ENCODE measurements at places on chromosomes 13 and 19.
A peak's percentile ranks its signal among the peaks of the same experiment; 100 is the strongest.

DNA sequence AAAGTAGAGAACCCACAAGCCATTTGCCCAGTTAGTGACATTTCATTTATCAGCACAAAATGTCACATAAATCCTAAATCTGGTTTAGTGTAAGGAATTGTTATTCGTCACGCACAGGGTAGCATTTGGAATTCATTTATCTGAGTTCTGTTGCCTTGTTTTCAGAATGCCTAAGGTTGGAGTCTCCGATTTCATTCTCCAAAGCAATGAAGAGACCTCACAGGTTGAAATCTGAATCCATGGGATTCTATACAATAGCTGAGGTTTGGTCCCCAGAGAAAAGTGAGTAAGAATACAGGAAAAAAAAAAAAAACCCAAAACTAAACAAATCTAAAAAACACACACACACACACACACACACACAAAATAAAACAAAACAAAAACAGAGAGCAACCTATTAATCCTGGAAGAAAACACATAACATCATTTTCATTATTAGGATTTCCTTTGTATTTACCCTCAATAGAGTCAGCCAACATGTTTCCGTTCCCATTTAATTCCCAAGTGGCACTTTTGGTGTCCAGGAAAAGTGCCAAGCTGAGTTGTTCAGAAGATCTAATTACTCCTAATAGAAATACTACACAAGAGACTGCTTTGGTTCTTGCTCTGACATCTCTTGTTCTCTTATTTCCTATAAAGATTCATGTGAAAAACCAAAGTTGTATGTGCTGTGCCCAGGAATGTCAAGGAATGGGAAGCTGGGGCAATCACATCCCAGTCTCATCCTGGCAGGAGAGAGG, 36.2 kb upstream of the LRCH1 start:
- no peak for DNase-seq

DNA sequence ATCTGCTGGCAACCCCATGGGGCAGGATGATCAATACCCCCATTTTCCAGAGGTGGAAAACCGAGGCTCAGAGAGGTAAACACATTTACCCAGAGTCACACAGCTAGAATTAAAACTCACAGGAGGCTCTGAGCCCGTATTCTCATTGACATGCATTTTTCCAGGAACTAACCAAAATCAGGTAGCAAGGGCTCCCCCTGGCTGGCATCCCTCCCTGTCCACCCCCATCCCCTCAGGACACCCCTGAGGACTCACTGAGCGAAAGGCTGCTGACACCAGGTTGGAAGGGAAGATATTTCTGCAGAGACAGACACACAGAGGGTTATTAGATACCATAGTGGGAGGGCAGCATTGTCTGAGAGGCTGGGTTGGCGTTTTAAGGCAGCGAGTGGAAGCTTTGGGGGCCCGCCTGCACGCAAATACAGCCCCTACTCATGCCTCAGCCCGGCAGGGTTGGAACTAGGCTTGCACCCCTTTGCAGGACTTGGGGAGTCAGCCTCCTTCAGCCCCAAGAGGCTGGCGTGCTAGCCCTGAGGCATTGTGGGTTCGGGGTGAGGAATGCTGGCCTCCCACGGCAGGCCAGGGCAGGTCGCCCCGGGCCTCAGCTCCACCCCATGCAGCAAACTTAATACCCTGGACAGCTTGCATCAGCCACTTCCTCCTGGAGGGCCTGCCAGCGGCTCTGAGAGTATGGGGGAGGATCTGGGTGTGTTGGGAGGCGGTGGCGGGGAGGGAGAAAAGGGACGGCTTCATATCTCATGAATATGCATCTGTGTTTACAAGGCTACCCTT, 3.9 kb downstream of the SLC1A5 start:
- DNase-seq = peak; percentile 86

GRCh38 chr19:50667759-50668231, 18.6 kb downstream of the C19orf81 start:
- no peak for DNase-seq

DNA sequence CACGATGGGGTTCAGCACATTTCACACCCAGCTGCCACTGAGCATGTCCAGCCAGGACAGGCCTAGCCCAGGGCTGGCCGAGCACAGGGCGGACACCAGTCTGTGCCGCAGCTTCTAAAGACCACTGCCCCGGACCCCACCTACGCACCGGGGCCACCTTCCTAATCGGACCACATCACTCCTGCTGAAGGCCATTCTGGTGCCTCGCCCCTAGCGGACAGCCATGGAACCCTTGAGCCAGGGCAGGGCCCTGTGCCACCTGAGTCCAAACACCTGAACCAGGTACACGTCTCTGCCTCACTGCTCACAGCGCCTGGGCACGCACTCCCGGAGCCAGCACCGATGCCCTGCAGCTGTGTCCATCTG, 8.4 kb upstream of the C13orf46 start:
- no peak for DNase-seq

DNA sequence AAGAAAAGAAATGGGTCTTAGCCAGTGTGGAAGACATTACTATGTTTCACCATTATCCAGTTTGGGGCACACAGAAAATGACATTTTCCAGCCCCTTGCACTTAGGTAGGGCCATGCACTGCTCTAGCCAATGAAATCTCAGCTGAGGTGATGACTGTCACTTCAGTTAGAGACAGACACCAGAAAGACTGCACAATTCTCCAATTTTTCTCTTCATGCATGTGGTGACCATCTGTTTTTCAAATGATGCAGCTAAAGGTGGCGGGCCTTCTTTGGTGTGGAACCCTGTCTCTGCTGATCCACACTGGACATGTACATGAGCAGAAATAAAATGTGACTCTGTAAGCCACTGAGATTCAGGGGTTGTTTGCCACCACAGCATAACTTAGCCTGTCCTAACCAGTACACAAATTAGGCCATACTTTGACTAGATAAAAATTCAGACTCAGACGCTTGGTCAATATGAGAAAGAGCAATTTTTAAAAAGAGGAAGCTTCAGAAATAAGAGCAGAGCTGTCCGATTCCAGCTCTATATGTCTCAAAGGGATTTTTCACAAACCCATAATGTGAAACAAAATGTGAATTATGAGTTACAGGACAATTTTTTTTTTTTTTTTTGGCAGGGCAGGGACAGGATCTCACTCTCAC, 6.7 kb downstream of the ZNF565 start:
- peak; percentile 55 for DNase-seq

DNA sequence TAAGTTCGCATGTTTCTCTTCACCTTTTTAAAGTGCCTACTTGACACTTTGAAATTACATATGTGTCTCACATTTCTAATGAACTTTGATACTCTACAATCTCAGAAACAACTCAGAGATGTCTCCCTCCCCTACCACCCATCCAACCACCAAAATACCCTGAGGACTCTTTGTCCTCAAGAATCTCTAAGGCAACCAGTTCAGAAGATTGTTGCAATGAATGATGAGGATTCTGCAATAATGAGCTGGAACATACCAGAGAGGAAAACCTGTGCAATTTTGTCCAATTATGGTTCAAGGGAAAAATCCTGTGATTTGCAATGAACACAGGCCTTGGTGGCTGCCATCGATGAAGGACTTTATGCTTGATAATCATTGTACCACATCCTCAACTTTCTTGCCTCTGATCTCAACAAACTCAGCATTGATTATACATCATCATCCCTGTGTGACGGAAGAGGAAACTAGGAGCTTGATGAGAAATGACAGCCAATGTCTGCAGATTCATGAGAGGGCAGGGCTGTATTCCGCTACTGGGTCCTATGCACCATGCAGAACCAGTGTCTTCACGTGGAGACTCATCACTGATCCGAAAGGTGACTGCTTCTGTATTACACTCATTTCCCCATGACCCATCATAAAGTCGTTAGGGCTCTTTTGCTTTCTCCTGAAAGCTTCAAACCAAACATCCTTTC, 1.1 kb downstream of the FPR1 start:
- no peak for DNase-seq

- DNase-seq = no peak
Measured at GRCh38 chr19:343941-344624, 513 bp downstream of the MIER2 start.

- no peak for DNase-seq
Measured at GRCh38 chr13:110590577-110590976, 24.8 kb upstream of the NAXD start.

DNA sequence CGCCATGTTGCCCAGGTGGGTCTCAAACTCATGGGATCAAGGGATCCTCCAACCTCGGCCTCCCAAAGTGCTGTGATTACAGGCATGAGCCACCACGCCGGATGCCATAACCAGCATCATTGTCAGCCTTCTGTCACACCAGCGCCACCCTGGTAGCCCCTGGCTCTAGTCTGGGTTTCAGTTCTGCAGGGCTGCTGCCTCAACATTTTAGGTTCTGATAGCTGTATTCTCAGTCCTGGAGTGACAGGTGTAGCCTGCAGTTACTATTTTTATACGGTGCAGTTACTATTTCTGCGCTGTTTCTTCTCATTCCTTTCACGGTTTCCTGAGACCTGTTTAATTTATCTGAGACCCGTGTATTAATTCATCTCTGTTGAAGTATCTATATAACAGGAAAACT, 57.1 kb downstream of the TRPM4 start:
- peak; percentile 59 for DNase-seq

- no peak for DNase-seq
Measured at GRCh38 chr13:94640721-94641120, 39.1 kb downstream of the GPR180 start.

DNA sequence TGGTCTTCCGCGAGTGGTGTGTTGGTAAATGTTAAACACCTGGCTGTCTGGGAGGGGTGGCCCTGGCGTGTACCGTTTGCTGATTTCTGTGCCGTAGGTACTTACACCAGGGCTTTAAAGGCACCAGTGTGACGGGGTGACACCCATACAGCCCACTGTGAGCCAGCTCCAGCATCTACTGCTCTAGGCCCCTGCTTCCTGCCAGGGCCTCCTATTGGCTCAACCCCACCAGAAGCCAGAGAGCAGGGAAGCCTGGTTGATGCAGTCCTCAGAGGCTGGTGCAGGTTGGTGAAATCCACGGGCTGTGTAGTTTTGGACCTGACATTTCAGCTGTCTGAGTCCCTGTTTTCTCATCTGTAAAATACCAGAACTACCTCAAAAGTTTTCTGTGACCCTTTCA, 30.4 kb downstream of the ARHGEF7 start:
- DNase-seq = no peak

GRCh38 chr19:19366434-19367396, 38.8 kb upstream of the GATAD2A start:
- peak; percentile 75 for DNase-seq

GRCh38 chr13:77230560-77230959, 96.3 kb downstream of the MYCBP2 start:
- no peak for DNase-seq

GRCh38 chr19:2042485-2043250, 8.4 kb downstream of the MKNK2 start:
- DNase-seq = no peak

DNA sequence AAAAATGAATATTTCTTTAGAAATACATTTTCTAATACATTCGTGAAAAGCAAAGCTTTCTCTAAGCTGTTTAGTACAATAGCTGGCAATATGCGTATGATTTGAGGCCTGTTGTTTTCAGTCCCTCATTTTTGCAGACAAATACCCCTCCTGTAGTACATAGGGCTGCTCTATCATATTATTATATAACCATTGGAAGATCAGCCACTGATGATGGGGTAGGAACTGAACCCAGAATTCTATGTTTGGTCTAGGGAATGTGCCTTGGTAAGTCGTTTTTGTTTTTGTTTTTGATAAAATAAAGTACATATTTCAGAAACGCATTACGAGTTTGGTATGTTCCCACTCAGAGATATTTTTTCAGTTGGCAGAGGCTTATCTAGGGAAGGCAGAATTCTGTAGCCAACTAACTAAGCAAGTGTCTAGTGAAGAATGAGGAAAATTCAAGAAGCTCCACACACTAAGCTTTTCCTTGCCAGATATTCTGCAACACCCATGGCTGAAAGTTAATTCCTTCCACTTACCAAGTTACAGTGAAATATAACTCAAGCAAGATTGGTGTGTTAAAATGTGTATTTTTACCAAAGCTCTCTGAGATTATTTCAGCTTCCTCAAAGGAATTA, 656.9 kb upstream of the MIR17HG start:
- DNase-seq = no peak

DNA sequence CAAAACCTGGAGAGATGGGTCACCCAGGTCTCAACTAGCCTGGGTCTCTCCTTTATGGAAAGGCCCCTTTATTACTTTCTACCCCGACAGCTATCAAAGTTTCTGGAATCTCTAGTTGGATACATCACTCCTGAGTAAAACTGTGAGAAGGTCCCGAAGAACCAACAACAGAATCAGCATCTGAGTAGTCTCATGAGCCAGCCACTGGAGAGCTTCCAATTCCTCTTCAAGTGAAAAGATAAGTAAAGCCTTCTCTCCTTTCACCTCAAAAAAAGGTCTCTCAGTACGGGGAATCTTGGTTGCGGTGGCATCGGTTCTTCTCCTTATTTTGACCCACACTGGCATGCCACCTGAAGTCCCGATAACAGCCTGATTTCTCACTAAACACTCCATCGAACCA, at the start of gene ERVV-1:
ERVV-1 (plus strand) TSS at position 301 of the 400 bp plus-strand sequence. CDS start 170 bp downstream, outside the sequence.
- no peak for DNase-seq

- DNase-seq = no peak
Measured at GRCh38 chr19:41734585-41734984, 20.7 kb upstream of the CEACAM6 start.

DNA sequence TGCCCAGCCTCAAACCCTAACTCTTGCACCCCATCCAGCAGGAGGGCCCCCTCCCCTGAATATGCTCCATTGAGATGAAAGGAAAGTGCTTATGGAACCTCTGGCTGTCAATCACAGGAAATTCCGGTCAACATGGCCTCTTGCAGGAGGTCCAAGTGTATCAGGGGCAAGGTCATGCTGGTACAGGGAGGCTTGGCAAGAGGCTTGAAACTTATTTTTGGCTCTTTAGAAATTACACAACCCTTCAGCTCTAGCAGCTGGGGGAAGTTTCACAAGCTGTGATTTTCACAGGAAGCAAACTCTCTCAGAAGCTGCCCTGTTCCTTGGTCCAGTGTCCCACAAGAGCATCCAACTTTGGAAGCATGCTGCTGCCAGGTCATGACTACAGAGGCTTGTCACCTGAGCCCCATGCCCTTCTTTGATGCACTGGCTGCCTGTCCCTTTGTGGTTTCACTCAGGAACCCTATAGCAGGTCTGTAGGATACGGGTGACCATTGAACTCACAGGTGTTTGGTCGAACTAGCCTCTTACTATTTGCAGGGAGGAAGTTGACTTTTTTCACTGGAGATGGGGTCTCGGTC, 8.4 kb downstream of the ASF1B start:
- DNase-seq = no peak

Data from GM20000 (cell line).